SIG-M5 (cell line): ENCODE measurements at places on chromosomes 3 and 15.

DNA sequence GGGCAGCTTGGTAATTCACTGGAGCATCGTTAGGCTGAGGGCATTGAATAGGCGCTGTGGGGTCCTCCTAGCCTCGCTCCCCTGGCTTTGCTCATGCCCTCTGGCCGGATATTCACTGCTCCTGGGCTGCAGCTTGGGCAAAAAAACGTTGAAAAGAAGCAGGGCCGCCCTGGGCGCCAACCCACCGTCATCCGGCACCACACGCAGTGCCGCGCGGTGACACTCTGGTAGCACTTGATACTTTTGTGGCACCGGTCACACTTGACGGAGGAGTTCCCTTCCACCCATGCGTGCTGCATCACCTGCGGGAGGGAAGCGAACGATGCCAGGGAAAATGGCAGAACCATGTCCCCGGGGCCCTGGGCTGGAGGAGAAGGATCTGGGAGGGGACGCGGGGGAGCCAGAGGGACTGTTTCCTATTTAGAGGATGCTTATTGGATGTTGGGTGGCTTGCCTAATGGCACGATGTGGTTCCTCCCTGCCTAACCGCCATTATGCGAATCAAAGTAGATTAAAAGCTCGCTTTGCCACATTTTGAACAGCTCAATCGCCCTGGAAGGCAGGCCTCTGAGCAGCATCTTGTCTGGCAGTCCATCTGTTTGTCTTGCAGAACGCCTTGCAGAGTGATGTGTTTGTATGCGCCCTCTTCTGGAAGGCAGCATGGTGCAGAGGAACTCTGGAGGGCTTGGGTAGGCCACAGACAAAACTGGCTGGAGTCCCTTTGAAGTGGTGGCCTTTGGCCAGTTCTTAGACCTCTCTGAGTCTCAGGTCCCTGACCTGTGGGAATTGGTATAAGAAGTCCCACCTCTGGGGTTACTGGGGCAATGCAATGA lies 93.2 kb downstream of the DGKG start:
- no peak for DNase-seq

DNA sequence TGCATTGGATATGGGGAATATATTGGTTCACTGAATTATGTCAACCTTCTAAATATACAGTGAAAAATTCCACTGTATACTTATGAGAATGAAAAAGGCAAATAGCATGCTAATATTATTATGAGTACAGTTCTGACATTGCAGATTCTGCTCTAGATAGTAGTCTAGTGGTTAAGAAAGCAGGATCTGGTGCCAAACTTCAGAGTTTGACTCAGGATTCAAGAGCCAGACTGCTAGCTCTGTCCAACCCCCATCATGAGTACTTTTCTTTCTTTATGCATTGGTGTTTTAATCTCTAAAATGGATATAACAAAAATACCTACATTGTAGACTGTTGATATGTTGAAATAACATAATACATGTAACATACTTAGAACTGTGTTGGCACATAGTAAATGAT lies 57.3 kb upstream of the PLSCR4 start:
- no peak for DNase-seq

DNA sequence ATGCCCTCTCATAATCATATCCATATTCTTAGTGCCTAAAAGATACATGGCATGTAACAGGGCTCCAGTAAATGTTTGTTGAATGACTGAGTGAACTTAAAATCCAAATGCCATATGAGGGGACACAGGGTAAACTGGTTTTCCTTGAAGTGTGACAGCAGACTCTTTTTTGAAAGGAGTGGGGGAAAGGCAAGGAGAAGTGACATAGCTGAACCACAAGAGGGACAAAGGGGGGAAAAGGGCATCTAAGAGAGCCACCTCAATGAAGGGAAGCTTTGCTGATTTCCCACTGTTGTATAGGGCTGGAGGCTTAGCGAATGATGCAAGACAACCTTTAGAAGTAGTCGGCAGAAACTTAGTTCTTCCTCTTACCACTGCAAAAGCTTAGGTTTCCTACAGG lies 9.1 kb downstream of the TRIM42 start:
- no peak for DNase-seq

- no peak for DNase-seq
Observed at GRCh38 chr15:81819924-81820635, 225.7 kb downstream of the MEX3B start.

GRCh38 chr3:89560568-89560967 lies 453.1 kb downstream of the EPHA3 start:
- DNase-seq = no peak

DNA sequence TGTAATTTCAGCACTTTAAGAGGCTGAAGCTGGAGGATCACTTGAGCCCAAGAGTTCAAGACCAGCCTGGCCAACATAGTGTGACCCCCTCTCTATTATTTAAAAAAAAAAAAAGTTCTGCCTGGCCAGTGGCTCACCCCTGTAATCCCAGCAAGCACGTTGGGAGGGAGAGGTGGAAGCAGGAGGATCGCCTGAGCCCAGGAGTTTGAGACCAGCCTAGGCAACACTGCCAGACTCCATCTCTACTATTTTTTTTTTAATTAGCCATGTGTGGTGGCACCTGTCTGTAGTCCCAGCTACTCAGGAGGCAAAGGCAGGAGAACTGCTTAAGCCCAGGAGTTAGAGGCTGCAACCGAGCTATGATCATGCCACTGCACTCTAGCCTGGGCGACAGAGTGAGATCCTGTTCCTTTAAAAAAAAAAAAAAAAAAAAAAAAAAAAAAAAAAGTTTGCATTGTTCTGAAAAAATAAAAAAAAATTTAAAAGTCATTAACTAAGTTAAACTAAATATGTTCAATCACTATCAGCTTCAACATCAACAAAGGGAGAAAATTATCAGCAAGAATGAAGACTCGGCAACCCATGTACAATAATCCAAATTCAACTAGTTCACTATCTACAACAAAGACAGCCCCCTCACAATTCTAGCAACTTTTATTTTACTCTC lies 1.9 kb downstream of the RAF1 start:
- no peak for DNase-seq

- no peak for DNase-seq
Observed at GRCh38 chr3:130707902-130708601, 38.6 kb downstream of the PIK3R4 start.

DNA sequence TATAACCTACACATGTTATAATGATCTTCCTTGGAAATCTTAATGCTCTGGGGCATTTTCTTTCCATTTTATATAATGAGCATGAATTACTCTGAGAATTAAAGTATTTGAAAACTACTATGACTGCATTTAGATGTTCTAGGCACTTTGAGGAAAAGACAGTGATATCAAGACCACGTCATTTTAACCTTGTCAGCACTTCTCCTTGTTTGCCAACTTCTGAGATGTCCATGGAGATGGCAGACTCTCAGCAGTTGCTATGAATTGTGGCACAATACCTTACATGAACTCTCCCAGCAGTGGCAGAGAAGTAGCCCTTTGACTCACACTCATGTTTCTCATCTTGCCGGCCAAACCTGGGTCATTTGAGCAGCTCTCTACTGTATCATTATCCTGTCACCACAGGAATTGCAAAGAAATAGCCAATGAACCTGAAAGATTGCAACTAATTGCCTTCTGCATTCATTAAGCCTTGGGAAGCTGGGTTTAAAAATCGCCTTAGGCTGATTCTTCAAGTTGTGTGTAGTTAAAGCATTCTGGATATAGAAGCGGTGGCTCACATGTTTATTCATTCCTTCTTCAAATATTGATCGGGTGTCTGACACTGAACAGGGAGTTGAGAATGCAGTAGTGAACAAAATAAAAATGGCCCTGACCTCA lies 272.2 kb upstream of the CFAP20DC start:
- no peak for DNase-seq

DNA sequence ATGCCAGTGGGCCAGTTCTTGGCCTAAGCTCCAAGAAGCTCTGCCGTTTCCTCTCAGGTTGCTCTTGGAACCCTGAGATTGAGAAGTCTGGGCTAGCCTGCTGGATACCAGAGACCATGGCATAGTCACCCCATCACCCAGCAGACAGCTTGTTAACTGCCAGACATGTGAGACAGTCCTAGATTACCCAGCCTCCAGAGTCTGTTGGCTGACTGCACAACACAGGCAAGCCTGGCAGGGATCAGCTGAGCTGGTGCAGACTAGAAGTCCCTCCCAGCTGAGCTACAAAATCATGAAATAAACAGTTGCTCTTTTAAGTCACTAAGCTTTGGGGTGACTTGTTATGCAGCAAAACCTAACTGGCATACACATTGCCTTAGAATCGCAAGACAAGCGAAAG lies 5.2 kb downstream of the ANAPC13 start:
- no peak for DNase-seq

- no peak for DNase-seq
Observed at GRCh38 chr15:72983801-72984545, 68.3 kb upstream of the NEO1 start.

- no peak for DNase-seq
Observed at GRCh38 chr15:72153269-72154000, 35.2 kb downstream of the SENP8 start.

DNA sequence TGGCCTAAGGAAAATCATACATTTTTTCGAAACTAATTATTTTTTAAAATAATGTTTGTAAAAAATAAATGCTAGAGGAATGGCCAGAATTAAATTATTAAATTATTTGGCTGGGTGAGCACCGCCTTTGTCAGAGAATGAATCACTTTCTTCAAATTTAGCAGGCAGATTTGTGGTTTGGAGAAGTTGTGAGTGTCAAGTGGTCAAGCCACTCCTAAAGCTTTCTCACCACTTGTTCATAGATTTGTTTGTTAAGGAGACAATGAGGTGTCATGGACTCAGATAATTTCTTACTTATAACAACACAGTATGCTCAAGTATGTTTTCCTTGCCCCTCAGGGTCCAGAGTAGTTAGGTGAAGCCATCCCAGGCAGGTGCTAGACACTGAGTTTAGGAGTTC lies 196.2 kb downstream of the TUSC7 start:
- DNase-seq = no peak

DNA sequence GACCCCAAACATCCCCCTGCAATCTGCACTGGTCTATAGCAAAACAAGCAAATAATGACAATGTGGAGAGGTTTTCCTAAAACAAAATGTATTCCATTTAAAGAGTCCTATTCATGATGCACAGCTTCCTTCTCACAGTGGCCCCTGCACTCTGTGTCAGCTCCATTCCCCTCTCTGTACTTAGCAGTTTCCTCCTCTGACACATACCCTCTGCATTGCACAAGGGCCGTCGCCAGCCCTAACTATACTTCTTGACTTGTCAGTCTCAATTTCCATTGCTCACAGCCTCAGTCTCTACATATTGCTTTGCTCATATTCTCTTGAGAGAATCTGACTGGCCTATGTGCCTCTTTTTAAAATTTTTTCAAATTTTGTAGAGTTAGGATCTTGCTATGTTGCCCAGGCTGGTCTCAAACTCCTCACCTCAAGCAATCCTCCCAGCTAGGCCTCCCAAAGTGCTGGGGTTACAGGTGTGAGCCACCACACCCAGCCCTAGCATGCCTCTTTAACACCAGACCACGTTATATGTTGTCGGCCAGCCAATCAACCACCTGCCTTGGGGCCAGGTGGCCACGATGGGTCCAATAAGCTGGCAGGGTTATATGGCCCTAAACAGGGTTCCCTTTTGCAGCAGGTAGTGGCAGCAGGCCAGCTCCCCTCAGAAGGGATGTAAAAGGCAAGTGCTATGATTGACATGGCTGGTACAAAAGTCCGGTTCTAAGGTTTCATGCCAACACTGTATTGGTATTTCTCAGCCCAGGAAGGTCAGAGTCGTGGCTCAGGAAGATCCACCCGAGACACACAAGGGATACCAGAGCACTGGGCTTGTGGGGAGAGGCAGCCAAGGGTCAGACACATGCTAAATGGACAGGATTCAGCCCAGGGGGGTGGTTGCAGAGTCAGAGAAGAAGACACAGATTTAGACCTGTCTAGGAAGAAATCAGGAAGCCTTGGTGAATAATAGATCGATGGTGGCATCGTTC lies 59.0 kb upstream of the SMAD3 start:
- DNase-seq = no peak

DNA sequence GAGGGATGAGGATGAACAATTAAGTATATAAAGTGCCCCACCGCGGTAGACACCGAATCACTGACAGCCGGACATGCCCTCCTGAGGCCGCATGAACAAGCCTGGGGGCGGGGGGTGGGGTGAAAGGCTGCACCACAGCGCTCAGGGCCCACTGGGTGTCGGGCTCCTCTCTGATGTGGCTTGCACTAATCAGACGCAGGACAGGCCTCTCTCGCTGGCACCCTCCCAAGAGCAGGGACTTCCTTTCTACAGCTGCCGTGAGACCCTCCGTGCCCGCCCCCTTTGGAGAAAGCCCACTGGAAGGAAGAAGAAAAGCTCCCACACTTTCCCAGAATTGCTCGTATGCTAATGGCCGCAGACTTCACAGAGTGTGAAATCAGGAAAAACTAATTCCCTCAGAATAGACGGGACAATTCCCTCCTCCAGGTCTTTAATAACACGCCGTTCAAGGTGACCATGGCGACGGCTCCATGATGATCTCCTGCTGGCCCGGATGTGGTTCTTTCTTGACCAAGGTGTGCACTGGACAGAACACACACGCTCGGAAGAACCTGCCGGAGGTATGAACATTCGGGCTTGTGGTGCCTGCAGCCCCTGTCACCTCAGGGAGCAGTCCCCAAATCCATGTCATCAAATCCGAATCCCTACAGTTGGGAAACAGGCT lies 32.0 kb downstream of the IQSEC1 start:
- DNase-seq = no peak

DNA sequence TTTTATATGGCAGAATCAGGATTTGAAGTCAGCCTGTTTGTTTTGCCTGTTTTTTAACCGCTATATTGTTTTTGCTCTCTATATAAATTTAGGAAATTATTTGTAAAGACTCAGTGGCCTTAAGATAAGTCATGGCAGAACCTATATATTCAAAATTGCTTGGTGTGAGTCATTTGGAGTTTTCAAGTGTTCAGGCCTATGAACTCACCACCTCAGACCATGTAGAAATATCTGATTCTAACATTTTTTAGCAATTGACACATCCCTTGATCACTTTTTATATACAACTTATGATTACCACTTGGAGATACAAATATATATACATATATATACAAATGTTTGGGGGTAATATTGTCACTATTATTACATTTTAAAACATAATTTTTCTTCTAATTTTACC lies 95.7 kb downstream of the VGLL3 start:
- DNase-seq = no peak

DNA sequence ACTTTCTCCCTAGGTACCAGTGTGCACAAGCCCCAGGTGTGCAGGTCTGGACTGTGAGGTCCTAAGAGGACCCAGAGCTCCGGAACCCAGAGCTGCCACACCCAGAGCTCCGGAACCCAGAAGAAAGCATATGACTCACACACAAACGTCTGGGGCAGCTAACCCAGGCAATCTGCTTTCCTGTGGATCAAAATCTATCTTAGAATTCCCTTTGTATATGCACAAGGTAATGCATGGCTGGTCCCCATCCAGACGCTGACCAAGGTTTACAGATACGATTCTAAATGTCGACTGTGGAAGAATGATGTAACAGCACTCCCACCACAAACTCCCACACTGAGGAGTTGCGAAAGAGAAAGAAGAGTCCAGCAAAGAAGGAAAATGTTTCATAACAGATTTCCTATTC lies 15.7 kb downstream of the KCNMB2 start:
- no peak for DNase-seq

- DNase-seq = no peak
Observed at GRCh38 chr3:194828116-194828515, 142.4 kb downstream of the FAM43A start.

GRCh38 chr3:80060664-80061063 lies 292.9 kb upstream of the ROBO1 start:
- no peak for DNase-seq
